ENCODE measurements at places on chromosomes 7 and 10. TPM values are rescaled to one million over a fixed set of nuclear protein-coding genes. Genes with fewer than 3 reads are reported as not detected.

- peak; percentile 46 for DNase-seq
- no peaks in the 10 kb centered on the region for H3K36me3 ChIP-seq
- no peak overlapping the region for H3K4me3 ChIP-seq
- no peaks in the 10 kb centered on the region for H3K27me3 ChIP-seq
- H3K4me1 ChIP-seq, result peaks cover 17% of the 10 kb centered on the region
These were observed 114.8 kb upstream of the LANCL2 start for GRCh38 chr7:55250313-55250712.

DNA sequence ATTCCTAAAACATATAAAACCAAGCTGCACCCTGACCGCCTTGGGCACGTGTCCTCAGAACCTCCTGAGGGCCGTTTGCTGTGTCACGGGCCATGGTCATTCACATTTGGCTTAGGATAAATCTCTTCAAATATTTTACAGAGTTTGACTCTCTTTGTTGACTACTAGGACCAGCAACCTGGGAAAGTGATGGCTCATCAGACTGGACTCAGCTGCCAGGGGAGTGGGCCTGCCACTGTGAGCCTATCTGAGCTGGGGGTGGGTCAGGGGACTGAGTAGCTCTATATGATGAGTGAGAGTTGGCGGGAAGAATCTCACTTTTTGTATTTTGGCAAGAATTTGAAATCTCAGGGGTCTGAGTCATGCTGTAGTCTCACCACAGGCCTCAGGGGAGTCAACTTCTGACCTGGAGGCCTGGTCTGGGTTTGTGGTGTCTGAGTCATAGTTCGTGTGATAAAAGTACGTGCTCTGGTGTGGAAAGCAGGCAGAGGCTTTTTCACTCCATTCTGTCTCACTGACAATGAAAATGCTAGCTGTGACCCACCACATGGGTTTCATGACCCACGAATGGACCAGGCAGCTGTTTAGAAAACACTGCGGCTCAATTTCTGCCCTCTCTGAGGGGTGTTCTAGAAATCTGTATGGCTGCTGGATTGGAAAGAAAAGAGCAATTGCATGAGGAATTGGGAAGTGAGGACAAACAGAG, 4.2 kb upstream of the UPP1 start:
- no peaks in the 10 kb centered on the region for H3K27me3 ChIP-seq
- no peaks in the 10 kb centered on the region for H3K36me3 ChIP-seq
- peak; percentile 52 for DNase-seq
- peak overlapping the region; percentile 37 for H3K27ac ChIP-seq

DNA sequence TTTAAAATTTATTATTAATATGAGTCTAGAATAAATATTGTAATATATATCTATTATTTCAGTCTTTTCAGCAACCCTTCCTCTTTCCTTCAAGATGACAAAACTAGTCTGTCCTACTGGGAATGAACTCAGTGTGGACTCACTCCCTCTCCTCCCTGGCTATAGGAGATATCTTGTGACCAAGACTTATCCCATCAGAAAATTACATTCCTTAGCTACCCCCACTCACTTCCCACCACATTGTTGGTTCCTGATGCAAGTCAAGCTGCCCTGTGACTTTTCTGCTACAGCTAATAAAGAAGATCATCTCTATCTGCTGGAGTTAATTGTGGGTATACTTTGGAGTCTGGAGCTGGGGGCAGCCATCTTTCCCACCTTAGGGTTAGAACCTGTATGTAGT, 28.0 kb upstream of the MCU start:
- no peak overlapping the region for H3K27ac ChIP-seq
- H3K4me3 ChIP-seq, result no peak overlapping the region
- H3K4me1 ChIP-seq, result no peaks in the 10 kb centered on the region
- no peaks in the 10 kb centered on the region for H3K36me3 ChIP-seq

DNA sequence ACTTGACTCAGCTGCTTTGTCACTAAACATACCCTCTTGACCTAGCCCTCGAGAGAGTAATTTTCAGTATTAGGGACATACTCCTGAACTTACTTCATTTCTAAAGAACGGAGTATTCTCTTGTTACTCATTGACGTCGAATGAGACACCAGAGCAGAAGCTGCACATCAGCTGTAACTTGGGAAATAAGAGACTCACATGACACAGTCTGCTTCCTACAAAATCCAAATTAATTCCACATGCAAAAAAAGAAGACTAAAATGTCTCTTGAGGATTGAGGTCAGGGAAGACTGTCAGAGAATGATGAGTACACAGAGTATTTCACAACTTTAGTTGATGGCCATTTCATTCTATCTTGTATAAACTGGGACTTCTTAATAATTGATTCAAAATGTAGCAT, 114.7 kb upstream of the EGFR start:
- H3K27ac ChIP-seq, result no peak overlapping the region
- no peaks in the 10 kb centered on the region for H3K27me3 ChIP-seq
- no peak overlapping the region for H3K4me3 ChIP-seq
- DNase-seq, result no peak

DNA sequence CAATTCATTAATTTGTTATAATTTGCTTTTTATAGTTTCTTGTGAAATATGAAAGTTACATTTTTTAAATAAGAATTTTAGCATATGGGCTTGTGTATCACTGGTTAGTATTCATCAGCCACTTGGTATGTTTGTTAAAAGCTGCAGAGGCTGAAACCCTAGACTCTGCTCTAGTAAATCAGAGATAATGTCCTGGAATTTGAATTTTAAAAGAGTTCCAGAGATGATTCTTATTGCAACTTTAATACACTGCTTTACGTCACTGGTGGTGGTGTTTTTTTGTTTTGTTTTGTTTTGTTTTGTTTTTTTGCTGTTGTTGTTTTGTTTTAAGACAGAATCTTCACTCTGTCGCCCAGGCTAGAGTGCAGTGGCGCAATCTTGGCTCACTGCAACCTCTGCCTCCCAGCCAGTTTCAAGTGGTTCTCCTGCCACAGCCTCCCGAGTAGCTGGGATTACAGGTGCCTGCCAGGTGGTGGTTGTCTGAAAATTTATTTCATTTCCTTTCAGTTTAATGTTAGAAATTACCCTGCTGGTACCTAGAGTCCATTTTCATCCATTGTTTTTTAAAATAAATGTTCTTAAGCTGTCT, 43.8 kb downstream of the PTPN12 start:
- no peaks in the 10 kb centered on the region for H3K4me1 ChIP-seq
- H3K4me3 ChIP-seq, result no peak overlapping the region
- H3K27me3 ChIP-seq, result no peaks in the 10 kb centered on the region
- H3K27ac ChIP-seq, result no peak overlapping the region

GRCh38 chr10:131020775-131021174, 290.7 kb downstream of the TCERG1L start:
- H3K27me3 ChIP-seq, result no peaks in the 10 kb centered on the region
- no peak for DNase-seq
- no peaks in the 10 kb centered on the region for H3K36me3 ChIP-seq
- H3K27ac ChIP-seq, result no peak overlapping the region
- no peak overlapping the region for H3K4me3 ChIP-seq

GRCh38 chr7:22858640-22859561, 36.3 kb upstream of the TOMM7 start:
- no peak for DNase-seq
- no peaks in the 10 kb centered on the region for H3K36me3 ChIP-seq
- H3K4me1 ChIP-seq, result peaks cover 3% of the 10 kb centered on the region
- H3K27ac ChIP-seq, result no peak overlapping the region
- H3K27me3 ChIP-seq, result no peaks in the 10 kb centered on the region

- H3K27me3 ChIP-seq, result no peaks in the 10 kb centered on the region
- peak overlapping the region; percentile 95 for H3K27ac ChIP-seq
- no peaks in the 10 kb centered on the region for H3K36me3 ChIP-seq
These were observed 1.1 kb downstream of the DDIT4 start for GRCh38 chr10:72274730-72275350.

- H3K4me1 ChIP-seq, result no peaks in the 10 kb centered on the region
- no peak overlapping the region for H3K4me3 ChIP-seq
- no peaks in the 10 kb centered on the region for H3K27me3 ChIP-seq
- no peaks in the 10 kb centered on the region for H3K36me3 ChIP-seq
These were observed 298.0 kb upstream of the KCND2 start for GRCh38 chr7:119974972-119975371.

DNA sequence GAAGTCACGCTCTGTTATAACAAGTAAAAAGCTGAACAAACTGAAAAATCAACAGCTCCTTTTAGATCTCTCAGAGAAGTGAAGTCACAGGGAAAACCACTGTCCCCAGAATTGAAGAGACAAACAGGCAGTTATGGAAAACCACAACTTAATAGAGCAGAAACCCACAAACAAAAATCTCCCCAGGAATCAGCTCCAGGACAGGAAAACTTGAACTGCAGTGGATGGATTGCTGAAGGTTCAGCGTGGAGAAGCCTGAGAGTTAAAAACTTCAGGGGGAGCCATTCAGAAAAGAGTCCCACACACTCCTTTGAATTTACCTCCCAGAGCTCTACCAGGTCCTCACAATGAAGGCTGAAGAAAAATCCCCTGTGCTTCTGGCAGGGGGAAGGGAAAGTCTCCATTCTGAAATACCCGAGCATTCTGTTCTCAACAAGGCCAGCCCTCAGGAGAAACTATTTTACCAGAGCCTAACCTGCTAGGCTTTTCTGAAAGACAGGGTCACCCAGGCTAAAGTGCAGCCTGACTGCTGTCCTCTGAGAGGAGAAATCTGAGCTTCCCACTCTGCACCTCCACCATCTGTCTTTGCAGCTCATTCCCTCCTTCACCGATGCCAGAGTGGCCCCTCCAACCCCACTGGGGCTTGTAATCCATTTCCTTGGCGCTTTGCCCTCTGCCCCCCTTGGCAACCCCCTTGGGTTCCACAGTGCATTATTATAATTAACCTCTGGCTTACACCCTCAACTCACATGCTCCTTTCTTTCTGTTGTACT, 65.0 kb upstream of the CCNY start:
- no peak for DNase-seq
- H3K4me1 ChIP-seq, result no peaks in the 10 kb centered on the region
- H3K4me3 ChIP-seq, result no peak overlapping the region
- no peaks in the 10 kb centered on the region for H3K27me3 ChIP-seq
- no peak overlapping the region for H3K27ac ChIP-seq

DNA sequence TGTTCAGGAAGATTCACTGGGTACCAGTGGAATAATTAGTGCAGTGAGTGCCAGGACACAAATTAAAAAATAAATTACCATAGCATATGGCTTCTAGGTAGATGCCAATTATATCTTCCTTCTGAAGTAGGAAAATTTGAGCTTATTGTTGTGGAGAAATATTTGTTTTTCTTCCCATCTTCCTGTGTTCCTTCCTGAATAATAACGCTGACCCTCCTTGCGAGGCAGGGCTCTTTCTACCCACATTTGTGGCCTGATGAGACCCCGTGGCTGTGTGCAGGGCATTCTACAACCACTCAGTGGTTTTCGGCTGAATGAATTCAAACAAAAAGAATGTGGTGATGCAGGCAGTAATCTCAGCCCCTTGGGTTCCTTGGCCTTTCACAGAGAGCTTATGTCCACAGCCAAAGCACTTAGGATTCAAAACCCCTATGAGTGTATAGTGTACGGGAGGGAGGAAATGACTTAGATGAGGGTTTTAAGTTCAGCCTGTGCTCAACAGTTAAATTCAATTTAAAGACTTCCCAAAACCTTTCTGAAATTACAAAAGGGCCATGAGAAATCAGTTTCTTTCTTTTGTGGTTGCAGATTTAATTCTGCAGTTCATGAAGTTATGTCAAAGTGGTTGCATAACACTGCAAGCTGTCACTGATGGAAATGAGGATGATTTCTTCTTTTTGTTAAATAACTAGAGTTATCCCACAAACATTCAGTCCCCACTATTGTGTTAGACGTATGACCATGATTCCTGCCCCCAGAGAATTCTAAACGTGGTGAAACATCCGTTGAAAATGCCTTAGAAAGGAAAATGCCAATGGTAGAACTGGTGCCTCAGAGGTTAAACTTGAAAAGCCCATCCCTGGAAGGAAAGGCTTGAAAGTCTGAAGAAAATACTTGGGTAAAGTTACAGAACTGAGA, 255.3 kb downstream of the FZD1 start:
- no peaks in the 10 kb centered on the region for H3K4me1 ChIP-seq
- H3K27me3 ChIP-seq, result no peaks in the 10 kb centered on the region
- DNase-seq, result no peak
- no peak overlapping the region for H3K4me3 ChIP-seq

- H3K27ac ChIP-seq, result no peak overlapping the region
- peaks cover 3% of the 10 kb centered on the region for H3K4me1 ChIP-seq
- no peaks in the 10 kb centered on the region for H3K27me3 ChIP-seq
These were observed 290.3 kb downstream of the TNS3 start for GRCh38 chr7:47291461-47292081.

DNA sequence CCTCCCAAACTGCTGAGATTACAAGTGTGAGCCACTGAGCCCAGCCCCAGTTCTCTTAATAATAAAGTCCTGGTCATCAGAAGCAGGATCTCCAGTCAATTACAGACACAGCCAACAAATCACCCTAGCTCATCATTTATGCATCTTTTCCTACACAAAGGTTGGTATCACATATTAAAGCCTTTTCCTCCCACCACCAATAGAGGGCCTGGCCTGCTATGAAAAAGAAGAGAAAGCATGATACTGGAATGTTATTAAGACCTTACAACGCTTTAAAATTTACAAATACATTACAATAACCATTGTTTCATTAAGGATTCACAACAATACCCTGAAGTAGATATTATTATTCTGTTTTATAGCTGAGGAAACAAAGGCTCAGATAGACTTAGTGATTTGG, 25.9 kb downstream of the VAX1 start:
- H3K4me3 ChIP-seq, result no peak overlapping the region
- no peak overlapping the region for H3K27ac ChIP-seq
- DNase-seq, result no peak
- H3K36me3 ChIP-seq, result no peaks in the 10 kb centered on the region
- H3K4me1 ChIP-seq, result no peaks in the 10 kb centered on the region
- no peaks in the 10 kb centered on the region for H3K27me3 ChIP-seq

- no peaks in the 10 kb centered on the region for H3K27me3 ChIP-seq
- no peaks in the 10 kb centered on the region for H3K4me1 ChIP-seq
- no peak overlapping the region for H3K4me3 ChIP-seq
- no peak overlapping the region for H3K27ac ChIP-seq
These were observed 259.7 kb downstream of the PAXIP1 start for GRCh38 chr7:154743206-154743605.

- no peak overlapping the region for H3K4me3 ChIP-seq
- no peaks in the 10 kb centered on the region for H3K36me3 ChIP-seq
- peaks cover 4% of the 10 kb centered on the region for H3K4me1 ChIP-seq
- no peaks in the 10 kb centered on the region for H3K27me3 ChIP-seq
These were observed 132.3 kb downstream of the PLXNA4 start for GRCh38 chr7:132443761-132444520.

Gene HMX2
- 0.47 TPM for total RNA-seq

Gene GCC1
- total RNA-seq, result 38.1 TPM

Gene CLDN15
- 20.2 TPM for total RNA-seq

Gene MAT1A
- 8.3 TPM for total RNA-seq

Gene MUC3A
- total RNA-seq, result 1.6 TPM

Gene LIPJ
- total RNA-seq, result 3.5 TPM

Gene LRWD1
- total RNA-seq, result 350 TPM

Gene RBM17
- 121 TPM for total RNA-seq

Gene ASIC3
- total RNA-seq, result 37.9 TPM

Gene FZD1
- total RNA-seq, result 6.9 TPM

Gene PLA2G12B
- not detected for total RNA-seq

Gene COL26A1
- 1.1 TPM for total RNA-seq

Gene OPN1SW
- not detected for total RNA-seq

Gene MMD2
- total RNA-seq, result 21.6 TPM

Gene LAMTOR4
- total RNA-seq, result 179 TPM

Gene ACTL6B
- 1.2 TPM for total RNA-seq
